SJCRH30 (cell line): ENCODE measurements at places on chromosomes 5 and 9.
A peak's percentile ranks its signal among the peaks of the same experiment; 100 is the strongest.

GRCh38 chr5:156677963-156678362, 172.1 kb upstream of the PPP1R2B start:
- DNase-seq = no peak

GRCh38 chr5:5316334-5316733, 106.1 kb upstream of the ICE1 start:
- DNase-seq = no peak

- peak; percentile 41 for DNase-seq
These were observed 49.8 kb upstream of the FCN1 start for GRCh38 chr9:134967547-134967930.

DNA sequence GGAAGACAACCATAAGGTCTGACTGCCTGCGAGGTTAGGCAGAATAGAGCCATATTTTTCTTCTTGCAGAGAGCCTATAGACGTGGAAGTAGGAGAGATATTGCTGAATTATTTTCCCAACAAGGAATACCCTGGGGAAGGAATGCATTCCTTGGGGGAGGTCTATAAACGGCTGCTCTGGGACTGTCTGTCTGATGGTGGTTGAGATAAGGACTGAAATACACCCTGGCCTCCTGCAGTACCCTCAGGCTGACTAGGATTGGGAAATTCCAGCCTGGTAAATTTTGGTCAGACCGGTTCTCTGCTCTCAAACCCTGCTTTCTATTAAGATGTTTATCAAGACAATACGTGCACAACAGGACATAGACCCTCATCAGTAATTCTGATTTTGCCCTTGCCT, 617.5 kb upstream of the GRIN3A start:
- no peak for DNase-seq

DNA sequence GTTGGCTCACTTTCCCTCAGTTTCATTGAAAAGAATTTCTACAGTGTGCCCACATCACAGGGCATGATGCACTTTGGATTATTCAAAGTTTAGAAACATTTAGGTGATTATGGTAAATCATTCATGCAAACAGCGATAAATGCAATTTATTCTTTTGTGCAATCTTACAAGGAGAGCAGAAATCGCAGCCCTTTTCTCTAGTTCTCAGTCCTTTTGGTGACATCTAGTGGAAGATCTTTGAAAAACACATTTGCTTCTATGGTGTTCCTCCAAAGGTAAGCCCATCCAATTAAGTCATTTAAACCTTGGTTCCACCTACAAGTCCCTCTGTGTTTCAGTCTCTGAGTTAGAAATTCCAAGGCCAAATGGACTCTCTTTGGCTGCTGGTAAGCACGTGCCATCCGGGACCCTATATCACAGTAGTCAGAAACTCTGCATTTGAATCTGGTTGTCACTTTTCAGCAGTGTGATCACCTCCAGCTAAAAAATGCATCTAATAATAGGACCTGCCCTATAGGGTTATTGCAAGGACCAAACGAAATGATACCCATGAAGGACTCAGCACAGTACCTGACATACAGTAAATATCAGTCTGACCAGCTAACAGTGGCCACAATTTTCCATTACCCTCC, 66.4 kb downstream of the MACROH2A1 start:
- no peak for DNase-seq

- DNase-seq = no peak
These were observed 612.9 kb downstream of the BNC2 start for GRCh38 chr9:16257604-16258003.

- no peak for DNase-seq
These were observed 488.3 kb upstream of the TUSC1 start for GRCh38 chr9:26166537-26166936.

GRCh38 chr9:128713941-128714573, 9.9 kb downstream of the ZDHHC12 start:
- DNase-seq = no peak

- DNase-seq = no peak
These were observed 458.4 kb downstream of the KDM4C start for GRCh38 chr9:7216004-7216841.

DNA sequence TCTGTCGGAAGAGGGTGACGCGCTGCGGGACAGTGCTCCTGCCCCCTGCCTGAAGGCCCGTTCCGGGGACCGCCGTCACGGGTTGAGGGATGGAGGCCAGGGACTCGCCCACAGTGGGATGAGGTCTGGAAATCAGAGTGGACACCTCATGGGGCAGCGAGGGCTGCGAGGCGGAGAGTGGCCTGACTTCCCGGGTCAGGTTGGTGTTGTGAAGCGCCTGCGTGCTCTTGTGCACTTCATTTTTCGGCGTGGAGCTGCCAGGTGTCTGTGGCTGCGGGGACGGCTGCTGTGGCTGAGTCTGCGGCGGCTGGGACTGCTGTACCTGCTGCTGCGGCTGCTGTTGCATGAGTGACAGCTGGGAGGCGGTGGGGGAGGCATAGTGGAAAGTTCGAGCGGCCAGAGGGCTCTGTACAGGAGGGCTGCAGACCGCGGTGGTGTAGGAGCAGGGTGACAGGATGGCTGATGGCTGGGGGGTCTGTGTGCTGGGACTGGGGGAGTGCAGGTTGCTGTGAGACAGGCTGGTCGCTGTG, 434.1 kb downstream of the HCN1 start:
- no peak for DNase-seq

DNA sequence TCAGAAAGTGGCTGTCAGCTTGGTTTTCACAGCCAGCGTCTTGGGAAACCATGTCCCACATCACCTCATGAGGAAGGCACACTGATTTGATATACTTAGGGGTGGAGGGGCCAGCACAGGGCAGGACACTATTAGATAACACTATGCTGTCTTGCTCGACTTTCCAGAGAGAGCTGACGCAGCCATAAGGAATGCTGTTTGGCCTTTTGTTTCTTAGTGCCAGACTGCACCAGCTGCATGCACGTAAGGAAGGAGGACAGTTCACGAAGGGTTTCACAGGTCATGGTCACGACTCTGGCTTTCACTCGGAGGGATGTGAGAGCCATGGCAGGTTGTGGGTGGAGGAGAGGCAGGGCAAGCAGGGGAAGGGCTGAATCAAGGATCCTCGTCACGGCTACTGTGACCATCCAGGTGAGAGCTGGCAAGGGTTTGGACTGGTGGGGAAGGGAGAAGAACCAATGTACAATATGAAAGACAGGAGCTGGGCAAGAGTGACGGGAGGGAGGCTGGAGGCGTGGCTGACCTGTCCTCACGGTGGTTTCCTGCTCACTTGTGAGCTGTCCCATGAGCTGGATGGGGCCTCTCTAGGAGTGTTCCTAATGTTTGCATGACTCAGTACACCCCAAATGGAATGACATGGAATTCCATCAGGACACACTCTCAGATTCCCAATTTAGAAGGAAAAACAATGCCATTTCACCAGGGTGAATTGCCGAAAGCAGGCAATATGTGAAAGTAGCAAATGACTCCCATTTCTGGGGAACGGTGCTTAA, 61.7 kb downstream of the OTULIN start:
- no peak for DNase-seq

GRCh38 chr5:75023368-75024159, 28.8 kb downstream of the GCNT4 start:
- DNase-seq = no peak

- no peak for DNase-seq
These were observed 167.7 kb upstream of the RASA1 start for GRCh38 chr5:87099968-87100367.

DNA sequence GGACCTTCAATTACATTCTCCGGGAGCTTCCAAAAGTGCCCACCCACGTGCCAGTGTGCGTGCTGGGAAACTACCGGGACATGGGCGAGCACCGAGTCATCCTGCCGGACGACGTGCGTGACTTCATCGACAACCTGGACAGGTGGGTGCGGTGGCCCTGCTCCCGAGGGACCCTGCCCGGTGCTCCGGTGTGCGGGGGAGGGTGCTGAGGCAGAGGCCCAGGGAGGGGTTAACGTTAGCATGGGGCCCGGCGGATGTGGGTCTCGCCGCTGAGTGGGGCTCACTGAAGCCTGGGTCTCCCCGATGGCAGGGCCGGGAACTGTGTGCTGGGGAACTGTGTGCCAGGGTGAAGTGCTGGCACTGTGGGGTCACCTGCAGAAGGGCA, 10.6 kb upstream of the AJM1 start:
- no peak for DNase-seq

DNA sequence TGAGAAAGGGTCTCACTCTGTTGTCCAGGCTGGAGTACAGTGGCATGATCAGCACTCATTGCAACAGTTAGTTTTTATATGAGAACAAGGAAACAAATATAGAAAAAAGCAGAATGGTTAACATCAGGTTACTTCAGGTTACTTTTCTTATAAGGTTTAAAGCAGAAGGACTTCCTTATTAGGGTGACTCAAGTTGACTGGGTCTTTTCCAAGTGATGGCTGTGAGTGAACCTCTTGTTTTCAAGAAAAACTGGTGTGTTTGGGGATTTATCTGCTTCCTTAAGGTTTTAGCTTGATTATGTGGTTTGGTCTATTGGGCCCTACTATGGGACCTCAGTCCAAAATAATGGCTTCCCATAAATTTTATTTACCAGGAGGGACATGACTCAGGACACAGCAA, 99.2 kb downstream of the ARRDC3 start:
- no peak for DNase-seq

- no peak for DNase-seq
These were observed 24.3 kb downstream of the ABCA1 start for GRCh38 chr9:104903609-104904008.

DNA sequence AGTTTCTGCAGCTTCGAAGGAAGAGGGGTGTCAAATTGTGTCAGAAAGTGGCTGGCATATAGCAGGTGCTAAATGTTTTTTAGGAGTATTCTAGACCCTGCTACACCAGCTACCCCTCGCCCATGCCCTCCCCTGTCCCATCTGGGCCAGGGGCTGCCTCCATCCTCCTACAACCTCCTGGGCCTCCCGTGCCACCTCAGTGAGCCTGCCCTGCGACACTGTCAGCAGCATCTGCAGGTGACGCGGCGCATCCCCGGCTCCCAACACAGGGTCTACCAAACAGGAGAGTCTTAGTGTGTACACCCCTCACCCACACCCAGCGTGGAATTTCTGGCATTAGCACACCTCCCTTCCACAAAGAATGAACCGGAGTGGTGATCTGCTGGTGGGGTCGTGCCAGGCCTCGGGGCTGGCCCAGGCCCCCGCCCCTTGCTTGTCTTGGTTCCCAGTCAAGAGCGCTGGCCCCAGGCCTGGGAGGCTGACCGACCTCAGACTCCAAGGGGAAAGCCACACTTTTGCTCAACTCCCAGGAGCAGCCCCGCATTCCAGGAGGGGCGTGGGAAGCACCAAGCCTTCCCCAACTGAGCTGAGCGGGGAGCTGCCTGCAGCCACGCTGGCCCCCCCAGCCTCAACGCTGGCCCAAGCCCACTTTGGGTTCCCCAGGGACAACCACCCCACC, 55.2 kb downstream of the NEURL1B start:
- no peak for DNase-seq

DNA sequence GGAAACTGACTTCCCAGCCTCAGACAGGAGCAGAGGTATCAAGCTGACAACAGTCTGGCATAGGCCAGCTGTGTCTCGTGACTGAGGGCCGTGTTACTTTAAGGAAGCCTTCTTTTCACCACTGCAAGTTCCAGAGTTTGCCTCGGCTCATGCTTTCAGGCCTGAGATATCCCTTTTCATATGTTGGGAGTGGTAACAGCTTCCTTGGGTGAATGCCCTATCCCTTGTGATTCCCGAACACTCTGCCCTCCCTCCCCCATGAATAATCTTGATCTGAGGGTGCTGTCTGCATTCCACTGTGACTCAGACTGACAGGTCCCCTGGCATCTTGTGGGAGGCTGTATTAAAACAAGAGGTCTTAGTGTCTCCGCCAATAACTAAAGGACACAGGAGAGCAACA, 49.7 kb upstream of the ARL15 start:
- DNase-seq = no peak

GRCh38 chr5:140630292-140631035, 2.5 kb downstream of the CD14 start:
- DNase-seq = no peak

DNA sequence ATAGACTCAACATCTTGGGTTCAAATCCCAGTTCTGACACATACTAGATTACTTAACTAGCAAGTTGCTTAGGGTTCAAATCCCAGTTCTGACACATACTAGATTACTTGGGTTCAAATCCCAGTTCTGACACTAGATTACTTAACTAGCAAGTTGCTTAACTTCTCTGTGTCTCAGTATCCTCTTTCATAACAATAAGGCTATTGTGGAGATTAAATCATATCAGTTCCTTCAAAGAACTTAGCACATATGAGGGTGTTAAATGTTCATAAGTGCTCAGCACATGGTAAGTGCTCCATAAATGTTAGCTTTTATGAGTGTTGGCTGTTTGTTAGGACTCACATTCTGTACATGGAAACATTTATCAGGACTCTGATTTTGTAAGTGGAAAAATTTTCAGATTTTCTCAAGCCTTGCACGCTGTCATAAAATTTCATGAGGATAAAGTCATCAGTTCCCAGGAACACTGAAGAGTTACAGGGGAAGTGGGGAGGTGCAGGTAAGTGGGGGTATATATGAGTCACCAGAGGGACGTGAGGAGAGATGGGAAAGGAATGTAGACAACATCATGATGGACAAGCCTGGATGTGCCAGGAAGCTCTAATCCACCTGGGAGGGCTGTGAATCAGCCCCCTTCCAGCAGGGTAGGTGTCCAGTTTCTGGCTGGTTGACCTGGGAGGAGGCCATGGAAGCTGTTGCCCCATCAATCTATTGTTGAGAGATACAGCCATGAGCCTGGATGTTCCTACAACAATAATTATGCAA, 532.2 kb upstream of the WWC1 start:
- DNase-seq = no peak

DNA sequence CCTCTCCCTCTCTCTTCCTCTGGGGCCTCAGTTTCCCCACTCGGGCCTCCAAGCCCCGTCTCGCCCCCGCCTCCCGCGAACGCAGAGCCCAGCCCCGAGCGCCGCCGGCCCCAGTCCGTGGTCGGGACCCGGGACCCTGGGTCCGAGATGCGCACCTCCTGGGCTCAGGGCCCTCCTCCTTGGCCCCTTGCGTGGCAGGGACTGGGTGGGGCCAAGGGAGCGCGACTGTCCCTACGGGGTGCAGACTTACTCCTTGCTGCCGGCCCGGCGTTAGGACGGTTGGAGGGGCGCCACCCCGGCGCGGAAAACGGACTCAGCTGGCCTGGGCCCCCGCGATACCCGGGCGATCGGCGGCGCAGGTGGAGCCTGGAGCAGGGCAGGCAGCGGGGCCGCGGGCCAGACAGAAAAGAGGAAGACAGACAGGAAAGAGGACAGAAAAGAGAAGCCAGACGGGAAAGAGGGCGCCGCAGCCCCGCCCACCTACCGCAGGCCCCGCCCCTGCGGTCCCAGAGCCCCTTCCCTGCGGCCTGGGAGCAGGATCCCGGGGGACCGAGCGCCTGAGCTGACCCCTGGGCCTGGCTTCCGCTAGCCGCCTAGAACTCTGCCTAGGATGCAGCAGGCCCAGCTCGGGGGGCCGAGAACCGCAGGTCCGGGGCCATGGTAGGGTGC, at the start of gene GBGT1:
Gene GBGT1, minus strand, starts transcription at position 411 of the 669 bp plus-strand sequence. CDS start 1,502 bp downstream, outside the sequence.
- peak; percentile 58 for DNase-seq

DNA sequence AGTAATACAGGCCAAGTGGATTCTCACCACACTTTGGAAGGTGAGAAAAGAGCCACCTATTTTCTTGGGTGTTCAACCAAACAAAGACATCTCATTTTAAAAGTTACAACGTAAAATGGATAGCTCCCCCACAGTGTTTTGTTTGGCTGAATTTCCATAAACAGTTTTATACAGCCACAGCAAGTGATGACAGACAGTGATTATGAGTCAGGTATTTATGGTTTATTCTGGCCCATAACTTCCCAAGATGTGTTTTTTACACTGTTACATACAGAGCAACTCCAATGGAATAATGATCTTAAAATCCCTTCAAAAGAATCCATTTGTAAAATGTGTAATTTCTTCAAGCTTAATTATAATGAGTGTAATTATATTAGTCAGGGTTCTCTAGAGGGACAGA, 421.3 kb downstream of the TLE1 start:
- no peak for DNase-seq

GRCh38 chr9:94891183-94891582, 164.7 kb downstream of the AOPEP start:
- no peak for DNase-seq
